H54 (cell line): ENCODE measurements at places on chromosomes 1 and 21.
A peak's percentile ranks its signal among the peaks of the same experiment; 100 is the strongest.

DNA sequence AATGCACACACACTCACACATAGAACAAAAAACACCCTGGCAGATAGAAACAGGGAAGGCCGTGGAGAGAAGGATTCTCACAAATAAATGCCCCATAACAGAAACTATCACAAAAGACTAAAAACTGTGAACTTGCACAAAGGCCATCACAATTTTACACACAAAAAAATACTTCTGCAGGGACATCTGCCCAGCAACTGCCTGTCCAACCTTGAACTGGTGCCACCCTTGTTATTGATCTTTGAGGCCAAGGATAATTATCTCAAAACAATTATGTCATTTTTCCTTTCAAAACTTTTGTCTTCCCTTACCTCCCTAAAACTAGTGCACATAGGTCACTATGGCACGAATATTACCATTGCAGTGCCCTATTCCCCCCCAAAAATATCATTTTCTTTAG, 143.8 kb upstream of the KCTD3 start:
- no peak for DNase-seq

- DNase-seq = no peak
Measured at GRCh38 chr21:34336756-34337391, 26.9 kb upstream of the KCNE2 start.

GRCh38 chr1:247906504-247907047, 11.2 kb downstream of the OR2W3 start:
- DNase-seq = peak; percentile 40

- DNase-seq = no peak
Measured at GRCh38 chr1:16208270-16208987, 4.0 kb downstream of the ARHGEF19 start.

- DNase-seq = no peak
Measured at GRCh38 chr1:28510970-28511440, 5.2 kb downstream of the RCC1 start.

DNA sequence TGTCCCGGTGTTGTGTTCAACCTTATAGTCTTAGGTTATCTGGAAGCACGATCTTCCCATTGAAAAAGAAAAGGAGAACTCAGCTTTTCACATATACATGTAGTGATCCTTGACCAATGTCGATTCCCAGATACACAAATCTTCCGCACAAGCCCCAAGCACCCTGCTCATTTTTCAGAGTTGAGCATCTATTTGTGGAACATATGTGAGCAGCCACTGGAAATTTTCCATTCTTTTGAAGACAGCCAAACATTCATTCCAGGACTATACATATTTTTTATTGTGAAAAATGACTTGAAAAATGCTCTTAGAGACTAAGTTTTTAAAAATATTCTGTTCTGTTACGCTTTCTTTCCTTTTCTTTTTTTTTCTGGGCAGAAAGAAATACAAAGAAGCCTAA, 371.9 kb downstream of the RGS7 start:
- no peak for DNase-seq

- DNase-seq = no peak
Measured at GRCh38 chr1:198330982-198331615, 174.3 kb downstream of the NEK7 start.

GRCh38 chr1:70536708-70537366, 125.8 kb downstream of the CTH start:
- DNase-seq = no peak

DNA sequence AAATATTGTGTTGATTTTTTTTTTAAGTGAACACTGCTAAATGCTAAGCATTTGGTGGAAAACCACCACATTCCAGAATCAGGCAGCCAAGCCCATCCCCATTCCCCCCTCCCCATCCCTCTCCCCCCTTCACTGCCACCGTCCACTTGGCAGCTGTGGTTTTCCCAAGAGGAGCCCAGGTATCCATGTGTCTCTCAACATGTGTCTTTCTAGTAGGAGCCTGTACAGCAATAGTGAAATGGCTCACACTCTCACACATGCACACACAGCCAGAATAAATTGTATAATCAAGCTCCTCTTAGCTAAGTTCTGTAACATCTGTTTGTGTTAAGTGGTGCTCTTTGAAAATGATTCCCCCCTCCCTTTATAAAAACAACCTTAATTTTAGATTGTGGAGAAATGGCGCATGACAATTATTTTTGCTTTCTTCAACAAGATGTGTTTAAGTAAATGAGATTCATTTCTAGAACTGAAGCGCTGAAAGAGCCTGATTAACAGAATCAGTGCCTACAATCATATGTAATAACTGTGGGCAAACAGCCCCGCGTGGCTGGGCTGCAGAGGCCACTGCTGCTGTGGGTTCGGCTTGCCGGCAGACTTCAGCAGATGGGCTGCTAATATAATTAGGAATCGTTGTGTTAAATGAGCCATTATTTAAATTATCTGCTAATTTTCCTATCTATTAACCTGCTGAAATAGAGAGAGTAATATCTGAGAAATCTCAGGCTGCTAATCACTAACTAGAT, 43.3 kb downstream of the BACE2 start:
- DNase-seq = no peak

DNA sequence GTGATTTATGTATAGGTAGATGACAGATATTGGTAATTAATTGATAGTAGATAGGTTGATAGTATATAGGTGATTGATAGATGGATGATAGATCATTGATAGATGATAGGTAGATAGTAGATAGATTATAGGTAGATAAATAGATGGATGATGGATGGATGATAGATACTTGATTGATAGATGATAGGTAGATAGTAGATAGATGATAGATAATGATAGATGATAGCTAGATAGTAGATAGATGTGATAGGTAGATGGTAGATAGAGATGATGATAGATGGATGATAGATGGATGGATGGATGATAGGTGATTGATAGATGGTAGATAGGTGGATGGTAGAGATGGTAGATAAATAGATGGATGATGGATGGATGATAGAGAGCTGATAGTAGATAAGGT, 62.0 kb upstream of the SAMD11 start:
- DNase-seq = no peak

DNA sequence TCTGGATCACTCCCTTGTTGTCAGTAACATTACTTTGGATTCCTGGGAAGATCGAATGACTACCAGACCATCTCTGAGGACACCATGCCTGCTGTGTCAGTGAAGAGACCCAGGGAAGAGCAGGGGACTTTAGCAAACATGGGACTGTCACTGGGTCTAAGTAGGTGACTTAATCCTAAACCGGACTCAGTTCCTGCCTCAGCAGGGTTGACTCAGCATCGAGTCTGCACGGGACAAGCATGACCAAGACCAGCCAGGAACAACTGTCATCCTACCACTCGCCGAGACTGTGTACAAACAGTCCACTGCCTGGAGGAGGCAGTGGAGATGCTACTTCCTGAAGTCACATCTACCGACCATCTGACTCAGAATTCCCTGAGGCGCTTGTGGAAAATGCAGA, 53.2 kb upstream of the RAB4A start:
- DNase-seq = no peak

DNA sequence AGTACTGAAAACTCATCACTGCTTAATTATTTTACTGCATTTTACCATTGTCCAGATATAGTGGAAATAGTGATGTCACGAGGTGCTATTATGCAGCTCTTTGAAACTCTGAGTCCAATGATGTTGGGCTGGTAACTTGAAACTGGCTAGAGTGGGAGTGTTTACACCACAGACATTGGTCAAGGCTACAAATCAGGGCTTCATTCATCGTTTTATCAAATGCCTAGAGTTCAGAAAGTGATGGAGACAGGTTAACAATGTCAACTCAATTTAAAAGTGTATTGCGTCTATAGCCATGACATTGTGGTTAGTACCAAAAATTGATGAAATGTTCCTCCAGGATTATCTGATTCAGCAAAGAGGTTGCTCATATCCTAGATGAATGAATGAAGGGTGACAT, 12.7 kb downstream of the PADI1 start:
- no peak for DNase-seq

DNA sequence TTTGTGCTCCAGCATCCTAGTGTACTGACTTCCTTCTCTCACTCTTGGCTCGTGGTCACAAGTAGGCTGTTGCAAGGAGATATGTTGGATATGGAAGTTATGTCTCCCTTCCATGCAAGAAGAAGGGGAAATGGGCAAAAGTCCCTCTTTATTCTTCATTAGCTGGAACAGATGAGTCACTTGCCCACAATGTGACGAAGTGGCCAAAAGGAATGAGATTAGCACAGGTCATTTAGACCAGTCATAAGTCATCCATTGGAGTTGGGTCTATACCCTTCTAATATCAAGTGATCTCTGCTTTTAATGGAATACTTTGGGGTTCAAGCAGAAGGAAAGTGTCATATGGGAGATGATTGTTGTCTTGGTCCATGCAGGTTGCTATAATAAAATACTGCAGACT, 91.2 kb upstream of the NGF start:
- DNase-seq = no peak

- no peak for DNase-seq
Measured at GRCh38 chr1:212410231-212410820, 4.4 kb downstream of the PACC1 start.

GRCh38 chr1:33502726-33503125, 30.3 kb downstream of the ZSCAN20 start:
- DNase-seq = no peak

- DNase-seq = no peak
Measured at GRCh38 chr1:22487781-22488180, 36.1 kb downstream of the ZBTB40 start.

DNA sequence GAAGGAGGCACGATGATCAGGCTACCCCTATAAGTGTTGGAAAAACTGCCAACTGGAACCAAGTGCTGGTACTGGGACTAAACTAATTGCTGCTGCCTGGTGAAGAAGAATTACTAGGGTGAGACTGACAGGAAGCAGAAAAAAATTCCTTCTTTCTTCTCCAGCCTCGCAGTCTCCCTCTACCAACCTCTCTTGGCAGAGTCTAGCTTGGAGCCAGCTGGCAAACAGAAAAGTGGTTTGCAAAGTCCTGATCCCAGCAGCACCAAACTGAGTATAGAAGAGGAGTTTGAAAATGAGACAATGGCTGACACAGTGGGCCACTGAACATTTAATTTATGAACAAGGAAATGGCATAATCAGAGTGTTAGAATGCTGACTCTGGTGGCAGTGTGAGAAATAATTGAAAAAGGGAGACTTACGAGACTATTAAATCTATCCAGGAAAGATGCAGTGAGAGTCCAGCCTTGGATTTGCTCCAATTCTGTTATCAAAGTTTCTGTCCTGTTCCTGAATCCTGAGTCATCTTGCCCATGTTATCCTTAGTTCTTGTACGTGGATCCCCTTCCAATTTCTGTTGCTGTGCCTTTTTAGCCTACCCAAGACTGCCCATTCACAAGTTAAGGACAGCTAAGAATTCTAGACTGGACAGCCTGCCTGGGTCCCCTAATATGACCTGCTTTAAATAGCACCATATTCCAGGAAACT, 23.7 kb upstream of the DISP1 start:
- no peak for DNase-seq

GRCh38 chr21:43369596-43370090, 57.3 kb downstream of the SIK1 start:
- no peak for DNase-seq

- no peak for DNase-seq
Measured at GRCh38 chr1:195965475-195965874, 642.8 kb downstream of the KCNT2 start.

DNA sequence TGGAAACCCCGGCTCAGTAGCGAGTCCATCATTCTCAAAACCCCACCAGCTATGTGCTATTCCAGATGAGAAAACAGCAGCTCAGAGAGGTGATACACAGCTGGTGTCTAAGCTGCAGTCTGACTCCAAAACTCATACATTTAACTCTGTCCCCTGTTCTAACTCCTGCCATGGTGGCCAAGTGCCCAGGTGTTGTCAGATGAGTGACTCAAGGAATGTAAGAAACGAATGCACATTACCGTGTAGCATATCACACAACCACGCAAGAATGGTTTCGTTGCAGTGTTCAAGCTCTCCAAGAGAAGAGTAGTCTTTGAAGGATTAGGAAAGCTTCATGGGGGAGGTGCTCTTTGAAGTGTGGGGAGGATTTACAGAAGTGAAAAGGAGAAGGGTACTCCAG, 4.7 kb upstream of the XKR8 start:
- DNase-seq = no peak

DNA sequence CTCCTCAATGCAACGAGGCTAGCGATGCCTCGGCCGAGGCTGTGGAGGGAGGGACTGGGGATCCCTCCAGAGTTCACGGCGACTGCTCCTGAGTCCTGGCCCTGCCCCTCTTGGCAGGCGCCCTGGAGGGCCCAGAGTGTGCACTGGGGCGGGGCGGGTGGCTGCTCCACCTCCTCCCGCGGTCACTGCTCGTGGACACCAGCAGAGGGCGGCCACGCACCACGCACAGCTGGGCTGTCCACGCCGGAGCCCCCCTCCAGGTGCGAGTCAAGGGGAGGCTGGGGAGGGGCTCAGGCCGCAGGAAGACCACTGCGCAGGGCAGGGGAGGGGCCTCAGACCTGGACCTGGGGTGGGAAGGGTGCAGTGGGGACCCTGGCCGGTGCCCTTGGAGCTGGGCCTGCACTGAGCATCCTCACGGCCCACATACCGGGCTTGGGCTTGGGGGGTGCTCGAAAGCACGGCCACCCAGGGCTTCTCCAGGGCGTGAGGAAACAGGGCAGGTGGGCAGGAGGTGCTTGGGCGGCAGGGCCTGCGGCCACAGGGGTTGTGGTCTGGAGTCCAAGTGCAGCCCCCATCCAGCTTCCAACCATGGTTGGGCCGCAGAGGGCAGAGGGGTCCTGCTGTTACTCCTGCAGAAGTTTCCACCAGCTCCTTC, 20.6 kb upstream of the TTC34 start:
- peak; percentile 48 for DNase-seq

- DNase-seq = no peak
Measured at GRCh38 chr1:87897481-87897880, 568.8 kb downstream of the LMO4 start.

GRCh38 chr1:205576805-205577761, 54.7 kb downstream of the ELK4 start:
- DNase-seq = no peak

DNA sequence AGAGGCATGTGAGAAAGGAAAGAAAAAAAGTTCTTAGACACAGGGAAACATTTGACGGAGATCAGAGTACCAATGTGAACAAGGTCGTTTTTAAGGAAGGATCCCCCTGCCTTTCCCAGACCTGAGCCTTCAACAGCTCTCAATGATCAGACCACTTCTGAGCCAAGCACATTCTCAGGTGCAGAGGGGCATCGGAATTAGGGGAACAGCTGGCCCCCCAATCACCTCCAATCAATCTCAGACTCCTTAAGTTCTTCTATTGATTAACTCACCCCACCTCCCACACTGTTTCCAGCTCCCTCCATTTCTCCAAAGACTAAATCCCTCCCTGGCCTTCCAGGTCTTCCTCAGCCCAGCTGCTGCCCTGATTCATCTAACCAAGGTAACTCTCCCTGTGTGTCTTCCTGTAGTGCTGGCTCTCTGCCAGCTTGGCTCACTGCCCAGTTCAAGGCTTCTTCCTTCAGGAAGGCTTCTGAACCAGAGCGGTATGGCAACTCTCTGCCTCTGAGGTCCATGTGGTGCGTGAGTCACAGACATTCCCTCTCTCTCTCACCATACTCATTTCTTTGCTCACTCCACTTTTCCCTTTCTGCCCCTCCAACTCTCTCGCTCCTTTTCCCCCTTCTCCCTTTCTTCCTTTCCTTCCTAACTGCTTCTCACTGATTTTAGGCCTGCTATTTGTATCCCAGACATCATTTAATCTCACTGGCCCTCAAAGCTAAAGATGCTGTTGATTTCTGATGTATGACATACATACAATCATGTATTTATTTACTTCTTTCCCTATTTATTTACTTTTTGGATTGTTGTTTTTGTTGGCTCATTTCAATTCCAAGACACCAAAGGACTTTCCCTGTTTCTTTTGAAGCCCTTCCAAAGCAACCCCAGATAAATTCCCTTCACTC, 18.1 kb downstream of the CFAP45 start:
- DNase-seq = peak; percentile 90

GRCh38 chr1:87274851-87275250, 53.8 kb upstream of the LMO4 start:
- DNase-seq = no peak
